ENCODE measurements at places on chromosomes 7 and 10. TPM values are rescaled to one million over a fixed set of nuclear protein-coding genes. Genes with fewer than 3 reads are reported as not detected.

Gene HOXA7
- total RNA-seq = 14.8 TPM

Gene EVX1
- not detected for total RNA-seq

Gene NODAL
- total RNA-seq = not detected

Gene DEPP1
- total RNA-seq = 27.5 TPM

Gene SEMA4G
- 31.6 TPM for total RNA-seq

Gene NKX6-2
- total RNA-seq = not detected

Gene MSMB
- 4.5 TPM for total RNA-seq

Gene ASB10
- not detected for total RNA-seq

Gene OR6V1
- not detected for total RNA-seq

Gene OR2A5
- total RNA-seq = not detected

Gene CYP3A7
- not detected for total RNA-seq

Gene GIMAP8
- total RNA-seq = 1.5 TPM

Gene NUTM2E
- not detected for total RNA-seq

Gene GDF2
- not detected for total RNA-seq

Gene COL26A1
- total RNA-seq = not detected

Gene CPN1
- total RNA-seq = not detected

Gene NEBL
- 86.4 TPM for total RNA-seq

Gene ANKRD1
- 0.30 TPM for total RNA-seq
